ENCODE measurements at places on chromosomes 5 and 9.

DNA sequence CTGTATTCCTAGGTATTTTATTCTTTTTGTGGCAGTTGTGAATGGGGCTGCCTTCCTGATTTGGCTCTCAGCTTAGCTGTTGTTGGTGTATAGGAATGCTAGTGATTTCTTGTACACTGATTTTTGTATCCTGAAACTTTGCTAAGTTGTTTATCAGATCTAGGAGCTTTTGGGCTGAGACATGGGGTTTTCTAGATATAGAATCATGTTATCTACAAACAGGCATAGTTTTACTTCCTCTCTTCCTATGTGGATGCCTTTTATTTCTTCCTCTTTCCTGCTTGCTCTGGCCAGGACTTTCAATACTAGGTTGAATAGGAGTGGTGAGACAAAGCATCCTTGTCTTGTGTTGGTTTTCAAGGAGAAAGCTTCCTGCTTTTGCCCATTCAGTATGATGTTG, 129.9 kb downstream of the DMXL1 start:
- DNase-seq = no peak

- DNase-seq = no peak
Measured at GRCh38 chr5:53334431-53334941, 145.9 kb upstream of the FST start.

DNA sequence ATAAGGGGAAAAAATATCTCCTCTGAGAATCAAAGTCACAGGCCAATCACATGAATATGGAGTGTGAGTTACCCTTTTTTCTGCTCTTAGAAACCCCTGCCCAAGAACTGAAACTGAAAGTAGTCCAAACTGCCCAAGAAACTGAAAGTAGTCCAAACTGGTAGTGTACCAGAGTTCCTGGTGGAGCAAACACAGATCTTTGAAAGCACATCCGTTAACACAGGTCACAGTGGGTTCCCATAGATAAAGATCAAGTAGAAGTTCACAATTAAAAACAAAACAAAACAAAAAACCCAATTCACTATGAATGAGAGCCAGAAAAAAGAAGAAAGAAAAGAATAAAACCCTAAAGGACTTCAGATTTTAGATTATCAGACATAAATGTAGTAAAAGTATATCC, 332.4 kb upstream of the EFNA5 start:
- DNase-seq = no peak

GRCh38 chr5:176944268-176944667, 45.1 kb upstream of the HK3 start:
- no peak for DNase-seq

- no peak for DNase-seq
Measured at GRCh38 chr5:63022403-63022802, 443.8 kb downstream of the LRRC70 start.

DNA sequence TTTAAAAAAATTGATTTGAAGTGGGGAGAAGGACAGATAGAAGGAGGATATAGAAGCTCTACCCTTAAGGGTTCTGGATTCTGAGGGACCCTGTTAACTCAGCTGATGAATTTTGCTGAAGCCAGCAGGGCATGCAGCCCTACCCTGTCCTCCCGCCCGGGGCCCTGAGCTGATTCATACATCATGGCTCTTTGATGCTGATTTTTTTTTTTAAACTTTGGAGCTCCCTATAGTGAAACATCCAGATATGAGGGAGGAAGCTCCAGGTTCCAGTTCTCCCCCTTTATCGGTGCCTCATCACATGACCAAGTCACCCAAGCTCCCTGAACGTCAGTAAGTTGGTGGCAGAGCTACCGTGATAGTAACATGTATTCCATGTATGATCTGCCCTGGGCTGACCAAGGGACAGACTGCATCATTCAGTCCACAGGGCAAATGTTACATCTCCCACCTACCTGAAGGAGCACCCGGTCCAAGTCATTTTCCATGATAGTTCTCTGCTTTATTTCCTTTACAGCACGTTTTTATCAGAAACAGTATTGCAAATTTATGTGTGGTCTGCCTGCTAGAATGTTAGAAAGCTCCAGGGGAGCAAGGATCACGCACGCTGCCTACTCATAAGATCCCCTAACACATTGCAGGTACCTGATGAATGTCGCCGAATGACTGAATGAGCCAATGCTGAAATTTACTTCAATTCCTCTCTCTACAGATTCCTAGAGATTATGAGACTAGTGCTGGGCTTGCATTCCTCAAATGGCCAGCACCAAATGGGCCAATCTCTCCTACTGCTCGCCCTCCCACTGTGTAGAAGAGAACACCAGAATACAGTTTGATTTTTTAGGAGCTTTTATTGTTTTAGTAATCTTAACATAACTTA, 25.9 kb downstream of the SPARC start:
- DNase-seq = no peak

DNA sequence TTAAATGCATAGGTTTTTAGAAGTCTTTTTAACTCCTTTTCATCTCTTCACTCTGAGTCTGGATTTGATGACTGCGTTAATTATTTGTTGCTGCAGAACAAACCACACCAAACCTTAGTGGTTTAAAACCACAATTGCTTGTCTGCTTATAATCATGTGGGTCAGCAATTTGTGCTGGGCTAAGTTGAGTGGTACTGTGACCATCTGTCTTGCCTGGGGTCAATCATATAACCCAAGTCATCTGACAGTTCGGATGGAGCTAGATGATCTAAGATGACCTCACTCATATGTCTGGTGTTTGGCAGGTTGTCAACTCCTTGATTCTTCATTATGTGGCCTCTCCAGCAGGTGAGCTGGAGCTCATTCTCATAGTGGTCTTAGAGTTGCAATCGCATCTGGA, 219.1 kb upstream of the ELAVL2 start:
- no peak for DNase-seq

DNA sequence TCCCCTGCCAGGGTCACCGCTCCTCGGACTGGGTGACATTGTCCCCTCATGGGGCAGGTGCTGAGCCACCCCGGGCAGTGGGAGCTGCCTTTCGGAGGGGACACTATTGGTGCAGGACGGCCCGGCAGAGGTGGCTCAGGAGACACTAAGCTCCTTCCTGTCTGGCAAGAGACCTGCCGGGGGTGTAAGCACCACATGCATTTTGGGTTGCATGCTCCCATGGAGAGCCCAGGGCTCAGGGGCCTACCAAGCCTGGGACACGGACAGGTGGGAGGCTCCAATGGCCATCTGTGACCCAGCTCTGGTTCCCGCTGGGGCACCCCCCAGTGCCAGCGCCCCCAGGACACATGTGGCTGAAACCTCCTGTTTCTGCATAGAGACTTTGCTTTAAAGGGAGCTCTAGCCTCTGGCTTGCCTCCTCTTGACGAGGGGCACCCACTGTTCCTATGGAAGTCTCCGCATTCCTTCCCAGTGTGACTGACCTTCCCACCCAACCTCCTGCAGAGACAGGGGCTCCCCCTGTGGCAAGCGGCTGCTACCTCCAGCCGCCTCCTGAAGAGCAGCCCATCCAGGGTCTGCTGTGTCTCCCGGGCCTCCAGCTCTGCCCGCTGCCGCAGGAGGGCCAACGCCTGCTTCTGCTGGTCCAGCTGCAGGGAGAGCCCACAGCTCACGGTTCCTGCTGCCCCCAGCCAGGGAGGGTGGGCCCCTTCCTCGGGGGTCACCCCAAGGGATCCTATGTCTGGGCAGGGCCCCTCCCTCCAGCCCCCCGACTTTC, 28.1 kb downstream of the CCDC187 start:
- DNase-seq = no peak

- no peak for DNase-seq
Measured at GRCh38 chr9:20568400-20568799, 53.9 kb downstream of the MLLT3 start.

- no peak for DNase-seq
Measured at GRCh38 chr5:81904861-81905260, 67.0 kb upstream of the ATG10 start.

GRCh38 chr9:81844131-81844567, 84.1 kb upstream of the SPATA31D4 start:
- no peak for DNase-seq

DNA sequence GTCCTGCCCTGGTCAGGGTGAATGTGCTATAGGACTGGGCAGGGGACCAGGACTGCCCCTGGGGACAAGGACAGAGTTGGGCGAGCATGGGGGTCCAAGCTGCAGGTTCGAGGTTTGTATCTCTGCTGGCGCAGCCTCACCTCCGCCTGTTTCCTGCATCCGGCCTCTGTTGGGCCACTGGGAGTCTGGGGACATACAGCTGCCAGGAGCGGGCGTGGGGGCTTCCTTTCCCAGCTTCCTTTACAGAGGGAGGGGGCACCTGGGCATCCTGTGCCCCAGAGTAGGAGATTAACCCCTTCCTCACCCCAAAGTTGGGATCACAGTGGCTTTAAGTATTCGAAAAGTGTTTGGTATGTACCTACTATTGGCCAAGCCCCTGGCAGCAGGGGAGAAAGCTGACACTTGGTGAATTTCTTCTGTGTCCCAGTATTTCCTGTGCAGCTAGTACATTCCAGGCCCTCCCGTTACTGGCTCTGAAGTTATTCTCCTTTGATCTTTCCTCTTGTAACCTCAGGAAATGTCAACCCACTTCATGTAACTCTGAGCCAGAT, 19.0 kb downstream of the OLFML2A start:
- DNase-seq = no peak

- no peak for DNase-seq
Measured at GRCh38 chr9:94802793-94803192, 76.3 kb downstream of the AOPEP start.

- no peak for DNase-seq
Measured at GRCh38 chr5:67262206-67262605, 65.6 kb upstream of the CD180 start.

DNA sequence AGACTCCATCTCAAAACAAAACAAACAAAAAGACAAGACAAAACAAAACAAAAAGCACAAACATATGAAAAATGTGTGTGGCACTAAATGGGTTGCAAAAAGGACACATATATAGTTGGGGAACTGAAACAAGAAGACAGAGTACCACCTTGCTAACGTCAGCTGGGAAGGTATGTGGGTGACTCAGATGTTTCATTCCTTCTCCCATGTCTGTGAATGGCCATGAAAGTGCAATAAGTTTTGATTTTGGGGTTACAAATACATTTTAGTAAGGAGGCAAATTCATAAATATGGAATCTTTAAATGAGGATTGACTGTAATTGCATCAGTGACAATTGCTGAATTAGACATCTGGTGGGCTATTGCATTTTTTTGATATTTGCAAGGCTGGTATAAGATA, 81.6 kb upstream of the KLF4 start:
- no peak for DNase-seq

DNA sequence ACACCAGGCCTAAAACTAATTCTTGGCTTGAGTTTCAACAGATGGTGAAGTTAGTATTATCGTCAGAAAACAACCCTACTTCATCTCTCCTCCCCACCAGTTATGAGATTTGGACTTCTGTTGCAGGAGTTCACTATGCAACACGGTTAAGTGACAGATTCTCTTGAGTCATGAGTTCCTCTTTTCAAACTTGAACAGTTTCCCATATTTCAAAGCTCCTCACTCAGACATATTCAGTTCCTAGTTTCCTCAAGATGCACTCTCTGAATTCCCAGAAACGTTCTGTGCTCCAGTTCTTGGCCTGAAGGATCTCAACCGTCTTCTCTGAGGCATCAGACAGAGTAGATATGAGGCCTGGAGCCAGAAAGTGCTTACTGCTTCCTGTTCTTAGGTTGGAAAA, 7.3 kb upstream of the PTGER4 start:
- DNase-seq = no peak

DNA sequence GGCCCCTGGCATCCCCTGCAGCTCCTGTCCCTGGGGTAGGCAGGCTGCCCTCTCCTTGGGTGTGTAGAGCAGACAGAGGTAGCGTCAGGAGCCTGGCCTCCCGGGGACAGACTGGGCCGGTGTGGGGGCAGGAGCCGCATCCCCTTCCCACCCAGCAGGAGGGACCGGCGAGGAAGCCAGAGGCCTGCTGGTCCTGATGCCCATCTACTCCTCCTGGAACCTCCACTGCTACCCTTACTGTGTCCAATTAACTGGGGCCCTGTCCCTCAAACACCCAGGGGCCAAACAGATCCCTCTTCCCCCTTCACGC, 15.6 kb downstream of the RALGDS start:
- DNase-seq = no peak

- DNase-seq = no peak
Measured at GRCh38 chr5:124252747-124253146, 493.7 kb downstream of the ZNF608 start.

DNA sequence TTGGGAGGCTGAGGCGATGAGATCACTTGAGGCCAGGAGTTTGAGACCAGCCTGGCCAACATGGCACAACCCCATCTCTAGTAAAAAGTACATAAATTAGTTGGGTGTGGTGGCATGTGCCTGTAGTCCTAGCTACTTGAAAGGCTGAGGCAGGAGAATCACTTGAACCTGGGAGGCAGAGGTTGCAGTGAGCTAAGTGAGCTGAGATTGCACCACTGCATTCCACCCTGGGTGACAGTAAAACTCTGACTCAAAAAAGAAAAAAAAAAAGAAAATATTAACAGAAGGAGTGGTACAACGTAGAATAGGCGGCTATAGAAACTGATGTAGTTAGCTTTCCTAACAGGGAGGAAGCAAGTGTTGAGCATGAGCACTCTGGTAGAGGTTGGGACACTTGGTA, 59.9 kb downstream of the PBX3 start:
- DNase-seq = no peak

- DNase-seq = no peak
Measured at GRCh38 chr9:136947955-136948510, 3.0 kb downstream of the C8G start.

DNA sequence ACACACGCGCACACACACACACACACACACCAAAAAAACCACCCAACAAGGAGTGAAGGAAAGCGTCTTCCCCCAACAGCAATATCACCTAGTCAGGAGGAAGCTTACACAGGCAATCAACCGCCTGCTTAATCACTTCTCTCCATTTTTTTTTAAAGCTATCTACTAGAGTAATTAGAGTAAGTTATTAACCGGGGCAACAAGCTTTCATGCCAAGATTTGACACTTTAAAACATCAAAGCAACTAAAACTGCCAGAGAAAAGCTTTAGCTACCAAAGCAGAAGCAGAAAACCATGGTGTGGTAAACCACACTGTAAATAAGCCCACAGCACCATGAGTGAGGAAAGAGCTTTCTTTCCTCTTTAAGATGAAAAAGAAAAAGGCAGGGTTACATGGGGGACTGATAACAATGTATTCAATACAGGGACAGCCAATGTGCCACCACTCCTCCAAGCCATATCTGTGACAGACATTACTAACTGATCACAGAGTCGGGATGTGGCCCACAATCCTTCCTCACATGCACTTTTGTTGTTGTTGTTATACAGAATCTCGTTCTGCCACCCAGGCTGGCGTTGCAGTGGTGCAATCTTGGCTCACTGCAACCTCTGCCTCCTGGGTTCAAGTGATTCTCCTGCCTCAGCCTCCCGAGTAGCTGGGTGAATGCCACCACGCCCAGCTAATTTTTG, 282.1 kb downstream of the CRB2 start:
- no peak for DNase-seq

DNA sequence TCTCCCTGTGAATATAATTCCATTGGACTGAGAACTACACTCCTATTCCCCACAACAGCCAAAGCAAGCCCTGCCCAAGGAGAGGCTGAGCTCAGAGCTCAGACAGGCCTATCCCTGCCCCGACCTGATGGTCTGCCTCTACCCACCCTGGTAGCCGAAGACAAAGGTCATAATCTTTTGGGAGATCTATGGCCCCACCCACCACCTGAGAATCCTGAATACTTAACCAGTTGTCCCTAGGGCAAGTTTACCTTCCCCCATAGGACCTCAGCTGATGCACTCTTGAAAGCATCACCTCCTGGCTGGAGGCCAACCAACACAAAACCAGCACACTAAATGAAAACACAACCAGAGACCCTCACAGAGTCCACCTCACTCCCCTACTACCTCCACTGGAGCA, 167.5 kb downstream of the PRR16 start:
- DNase-seq = no peak
